ENCODE measurements at places on chromosomes 12 and 14.

- DNase-seq = no peak
Observed at GRCh38 chr14:29847056-29847380, 80.6 kb downstream of the PRKD1 start.

- no peak for DNase-seq
Observed at GRCh38 chr12:123171967-123172366, 21.1 kb upstream of the PITPNM2 start.

GRCh38 chr14:21248739-21249411 lies 20.4 kb downstream of the HNRNPC start:
- no peak for DNase-seq

GRCh38 chr14:37618498-37619028 lies 23.1 kb downstream of the TTC6 start:
- DNase-seq = no peak
